Putamen (tissue), 1 donor: ENCODE measurements at places on chromosomes 2 and 18.
A peak's percentile ranks its signal among the peaks of the same experiment; 100 is the strongest.

GRCh38 chr18:42114310-42114943 lies 159.4 kb downstream of the PIK3C3 start:
- peak; percentile 83 for DNase-seq

DNA sequence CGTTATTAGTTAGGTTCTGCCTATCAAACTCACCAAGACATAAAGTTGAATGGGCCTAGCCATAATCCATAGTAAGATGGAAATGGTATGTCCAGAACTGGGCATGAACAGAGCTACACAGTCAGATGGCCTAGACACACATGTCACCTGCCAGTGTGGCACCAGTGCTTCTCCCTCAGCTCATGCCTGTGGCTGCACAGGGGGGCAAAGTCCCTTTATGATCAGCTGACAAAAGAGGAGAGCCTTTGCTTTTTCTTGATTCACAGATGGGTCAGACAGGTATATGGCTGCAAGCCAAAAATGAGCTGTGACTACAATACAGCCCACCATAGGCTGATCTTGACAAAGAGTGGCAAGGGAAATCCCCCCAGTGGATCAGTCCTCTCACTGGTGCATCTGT lies 28.3 kb upstream of the STARD7 start:
- no peak for DNase-seq

- no peak for DNase-seq
Observed at GRCh38 chr2:24418166-24418841, 58.0 kb upstream of the ITSN2 start.

DNA sequence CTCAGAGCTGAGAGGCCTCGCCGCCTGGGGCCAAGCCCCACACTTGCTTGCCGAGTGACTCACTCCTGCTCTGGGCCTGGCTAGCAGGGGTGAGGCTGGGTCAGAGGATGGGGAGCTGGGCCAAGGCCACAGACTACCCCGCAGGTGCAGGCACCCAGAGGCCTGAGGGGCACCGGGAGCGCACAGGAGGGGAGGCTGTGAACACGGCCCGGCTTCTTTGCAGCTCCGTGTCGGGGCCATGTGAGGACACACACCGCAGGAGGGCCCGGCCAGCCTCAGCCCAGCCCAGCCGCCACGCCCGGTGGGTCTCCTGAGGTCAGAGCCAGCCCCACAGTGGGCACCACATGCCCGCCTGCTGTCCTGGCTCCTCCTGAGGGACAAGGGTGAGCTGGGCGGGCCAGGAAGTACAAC lies 8.4 kb downstream of the GPC1 start:
- no peak for DNase-seq

DNA sequence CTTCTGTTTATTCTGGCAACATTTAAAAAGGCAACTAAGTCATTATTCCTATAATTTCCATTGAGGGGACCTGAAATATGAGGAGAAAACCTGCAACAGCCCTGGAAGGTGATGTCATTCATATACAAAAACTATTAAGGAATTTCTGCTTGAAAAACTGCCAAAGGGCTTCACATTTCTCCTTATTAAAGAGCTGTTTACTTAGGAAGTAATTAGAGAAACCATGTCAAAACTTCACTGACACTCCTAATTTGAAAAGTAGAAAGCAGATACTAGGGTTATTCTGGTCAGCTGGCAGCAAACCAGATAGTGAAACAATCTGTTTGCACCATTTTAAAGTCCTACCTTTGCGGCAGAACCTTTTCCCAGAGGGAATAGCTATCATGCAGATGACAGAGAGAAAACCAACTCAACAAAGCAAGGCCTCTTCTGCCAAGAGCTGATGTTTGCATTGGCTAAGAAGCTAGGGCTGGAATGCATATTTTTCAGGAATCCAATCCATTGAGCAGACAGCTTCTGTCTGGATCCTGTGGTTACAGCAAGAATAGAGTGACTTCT lies 592.2 kb upstream of the SYT4 start:
- no peak for DNase-seq

DNA sequence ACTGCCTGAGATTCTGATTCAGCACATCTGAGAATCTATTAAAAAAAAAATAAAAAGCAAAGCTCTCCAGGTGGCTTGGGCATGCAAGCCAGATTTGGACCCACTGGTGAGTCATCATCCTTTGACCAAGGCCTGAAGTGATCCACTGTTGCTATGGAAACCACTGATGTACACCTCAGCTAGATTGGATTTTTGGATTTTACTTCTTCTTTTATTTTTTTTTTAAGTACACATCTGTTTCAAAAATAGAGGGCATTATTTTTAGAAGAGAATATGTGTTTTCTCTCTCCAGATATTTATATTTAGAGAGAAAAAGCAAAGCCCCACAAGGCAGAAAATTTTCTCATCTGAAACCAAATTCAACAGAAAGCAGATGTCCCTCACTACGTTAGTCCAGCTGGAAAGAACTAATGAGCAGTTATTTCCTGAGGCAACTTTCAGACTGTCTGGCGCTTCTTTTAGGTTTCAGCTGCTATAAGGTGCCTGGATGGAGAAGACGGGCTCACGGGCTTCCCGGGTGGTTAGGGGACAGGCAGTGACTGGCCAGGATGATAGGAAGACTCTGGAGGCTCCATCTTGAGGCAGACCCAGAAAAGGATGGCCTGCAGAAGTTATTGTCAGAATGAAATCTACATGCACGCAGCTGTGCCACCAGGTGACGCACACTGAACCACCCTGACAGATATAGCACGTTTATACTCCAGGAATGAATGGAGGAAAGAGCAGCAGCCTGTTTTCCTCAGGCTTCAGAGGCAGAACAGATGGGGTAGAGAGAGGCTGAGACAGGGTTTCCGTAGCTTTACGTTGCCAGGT lies 50.5 kb downstream of the MRPL35 start:
- no peak for DNase-seq

DNA sequence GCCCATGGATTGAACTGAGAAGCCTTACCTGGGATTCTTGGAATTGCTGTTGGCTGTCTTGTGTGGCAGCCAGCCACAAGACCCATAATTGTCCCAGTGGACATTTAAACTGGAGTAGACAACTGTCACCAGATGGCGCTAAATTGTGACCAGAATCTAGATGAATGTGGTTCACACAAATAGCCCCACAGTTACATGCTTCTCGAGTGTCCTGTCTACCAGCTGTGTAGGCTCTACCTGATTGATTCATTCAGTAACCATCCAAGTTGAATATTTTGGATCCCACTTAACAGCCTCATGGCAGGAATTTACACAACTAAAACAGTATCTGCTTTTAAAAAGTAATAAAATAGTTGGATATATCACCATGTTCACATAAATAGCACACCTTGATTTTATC lies 73.2 kb downstream of the MAP4K4 start:
- DNase-seq: no peak

DNA sequence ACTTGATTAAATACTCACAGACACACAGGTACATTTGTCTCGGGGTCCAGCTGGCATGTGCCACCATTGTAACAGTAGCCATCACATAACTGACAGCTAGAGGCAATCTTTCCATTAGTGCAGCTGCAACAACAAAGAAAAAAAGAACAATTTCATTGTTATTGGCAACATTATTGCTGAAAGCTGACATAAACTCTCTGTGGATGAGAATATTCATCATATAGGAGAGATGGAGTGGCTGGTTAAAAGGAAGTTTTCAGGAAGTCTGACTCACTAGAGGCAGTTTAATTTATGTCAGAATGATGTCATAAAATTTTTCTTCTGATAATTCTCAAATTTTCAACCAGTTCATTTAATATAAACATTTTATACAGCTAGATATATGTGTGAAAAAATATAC lies 1490.0 kb upstream of the NXPH2 start:
- DNase-seq: no peak

DNA sequence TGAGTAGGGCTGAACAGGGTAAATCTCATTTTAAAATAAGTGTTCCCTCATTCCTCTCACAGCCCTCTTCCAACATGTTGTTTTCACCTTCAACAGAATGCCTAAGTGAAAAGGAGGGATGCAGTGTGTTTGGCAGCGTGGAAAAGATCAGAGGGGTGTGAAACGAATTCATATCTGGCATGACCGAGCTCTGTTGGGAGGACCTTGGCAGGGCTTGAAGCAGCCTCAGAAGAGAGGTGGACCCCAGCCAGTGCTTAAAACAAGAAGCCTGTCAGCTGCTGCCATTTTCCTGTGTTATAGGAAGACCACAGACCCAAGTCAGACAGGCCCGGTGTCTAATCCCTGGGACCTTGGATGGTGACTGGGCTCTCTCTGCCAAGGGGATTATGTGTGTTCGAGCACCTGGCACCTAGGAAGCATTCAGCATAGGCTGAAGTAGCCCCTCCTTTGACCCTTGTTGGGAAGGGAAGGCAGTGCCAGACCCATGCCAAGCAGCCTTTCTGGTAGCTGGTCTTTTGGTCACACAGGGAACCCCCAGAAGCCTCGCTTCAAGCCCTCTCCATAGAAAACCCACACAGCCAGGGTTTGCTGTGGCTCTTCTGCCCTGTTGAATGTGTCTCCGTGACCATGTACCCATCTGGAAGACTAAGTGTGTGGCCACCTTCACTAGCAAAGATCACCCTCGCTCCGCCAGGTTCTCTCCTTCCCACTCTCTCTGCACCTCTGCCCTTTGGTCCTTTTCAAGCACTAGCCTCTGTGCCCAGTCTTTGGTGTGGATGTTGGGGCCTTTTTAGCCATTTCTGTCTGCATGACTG lies 87.5 kb upstream of the ST3GAL5 start:
- DNase-seq: no peak

GRCh38 chr2:28445448-28446258 lies 50.2 kb upstream of the PLB1 start:
- DNase-seq: peak; percentile 69

DNA sequence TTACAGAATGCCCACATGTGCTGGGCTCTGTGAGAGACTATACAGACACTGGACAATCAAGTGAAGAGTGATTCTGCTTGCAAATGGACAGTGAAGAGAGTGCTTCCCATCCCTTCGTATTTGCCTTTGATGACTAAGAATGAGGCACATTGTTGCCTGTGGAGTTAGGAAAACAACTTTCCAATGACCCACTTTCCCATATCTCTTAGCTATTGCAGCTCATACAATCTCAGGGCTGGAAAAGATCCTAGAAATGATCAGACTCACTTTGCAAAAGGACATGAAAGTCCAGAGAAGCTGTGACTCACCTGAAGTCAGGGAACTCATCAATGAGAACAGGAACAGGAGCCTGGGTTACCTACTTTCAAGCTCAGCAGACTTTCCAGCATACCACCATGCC lies 440.5 kb upstream of the TCF4 start:
- DNase-seq: no peak

- no peak for DNase-seq
Observed at GRCh38 chr2:150391779-150392178, 95.7 kb downstream of the RND3 start.

GRCh38 chr2:205060269-205060668 lies 515.0 kb downstream of the PARD3B start:
- no peak for DNase-seq

GRCh38 chr2:238024986-238025385 lies 35.8 kb upstream of the SCLY start:
- DNase-seq: no peak

- no peak for DNase-seq
Observed at GRCh38 chr2:172398440-172398839, 28.9 kb upstream of the ITGA6 start.

DNA sequence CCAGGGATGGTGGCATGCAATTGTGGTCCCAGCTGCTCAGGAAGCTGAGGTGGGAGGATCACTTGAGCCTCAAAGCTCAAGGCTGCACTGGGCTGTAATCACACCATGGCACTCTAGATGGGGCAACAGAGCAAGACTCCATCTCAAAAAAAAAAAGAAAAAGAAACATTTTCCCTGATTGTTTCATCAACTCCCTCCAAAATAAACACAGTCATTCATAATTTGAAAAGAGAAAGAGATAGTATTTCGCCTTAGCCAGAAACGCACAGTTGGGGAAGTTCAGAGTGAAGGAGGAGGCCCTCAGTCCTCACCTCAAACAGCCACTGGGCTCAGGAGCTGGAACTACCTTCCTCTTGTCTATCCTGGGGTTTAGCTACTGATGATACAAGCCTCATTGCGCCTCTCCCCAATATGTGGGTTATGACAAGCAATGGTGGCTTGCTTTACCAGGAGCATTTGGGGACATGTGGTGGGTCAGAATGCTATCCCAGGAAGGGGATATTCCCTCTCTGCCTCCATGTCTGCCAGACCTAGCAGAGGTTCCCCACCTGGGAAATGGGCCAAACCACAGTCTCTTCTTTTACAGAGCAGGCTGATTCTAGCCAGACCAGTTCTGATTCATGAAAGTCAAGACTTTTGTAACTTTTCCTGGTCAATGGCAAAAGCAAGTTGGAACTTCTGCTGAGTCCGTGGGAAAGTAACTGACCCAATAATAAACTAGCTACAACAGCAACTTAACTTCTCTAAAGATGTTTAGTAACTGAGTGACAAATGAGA lies 22.2 kb upstream of the TMEM87B start:
- DNase-seq: peak; percentile 37

- DNase-seq: no peak
Observed at GRCh38 chr2:188952901-188953300, 21.3 kb upstream of the COL3A1 start.

DNA sequence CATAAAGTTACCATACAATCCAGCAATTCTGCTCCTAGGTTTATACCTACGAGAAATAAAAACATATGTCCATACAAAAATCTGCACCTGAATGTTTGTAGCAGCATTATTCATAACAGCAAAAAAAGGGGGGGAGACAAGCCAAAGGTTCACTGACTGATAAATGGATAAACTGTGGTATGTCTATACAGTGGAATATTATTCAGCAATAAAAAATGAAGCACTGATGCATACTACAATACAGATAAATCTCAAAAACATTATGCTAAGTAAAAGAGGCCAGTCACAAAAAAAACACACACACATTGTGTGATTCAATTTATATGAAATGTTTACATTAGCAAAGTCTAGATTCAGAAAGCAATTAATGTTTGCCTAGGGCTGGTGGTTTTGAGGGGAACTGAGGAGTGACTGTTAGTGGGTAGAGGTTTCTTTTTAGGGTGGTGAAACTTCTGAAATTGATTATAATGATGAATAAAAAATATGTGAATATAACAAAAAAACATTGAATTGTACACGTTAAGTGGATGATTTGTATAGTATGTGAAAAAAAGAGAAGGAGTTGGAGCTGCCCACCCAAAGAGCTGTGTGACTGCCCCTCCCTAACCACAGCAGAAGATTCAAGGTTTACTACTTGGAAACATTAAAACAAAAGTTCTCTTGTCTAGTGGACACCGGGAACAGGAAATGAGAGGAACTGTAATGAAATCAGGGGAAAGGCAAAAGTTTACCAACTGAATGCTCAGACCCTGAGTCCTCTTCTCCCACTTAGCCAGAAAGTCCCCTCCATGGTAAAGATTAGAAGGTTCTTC lies 13.4 kb downstream of the COLEC12 start:
- DNase-seq: no peak

DNA sequence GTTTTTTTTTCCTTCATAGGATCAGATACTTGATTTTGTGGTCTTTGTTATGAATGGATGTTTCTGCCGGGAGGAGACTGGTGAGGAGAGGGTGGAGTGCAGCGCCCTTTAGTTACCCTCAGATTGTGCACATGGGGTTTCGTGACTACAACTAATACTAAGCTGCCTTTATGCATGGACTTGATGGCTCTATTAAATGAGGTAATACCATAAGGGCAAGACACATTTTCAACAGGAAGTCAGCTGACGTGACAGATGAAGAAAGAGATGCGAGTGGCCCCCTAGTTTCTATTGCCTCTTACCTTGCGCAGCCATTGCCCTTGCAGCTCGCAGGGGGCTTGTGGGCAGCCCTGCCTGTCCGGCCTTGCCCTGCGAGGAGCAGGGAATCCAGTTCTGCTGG lies 24.4 kb downstream of the ZNF407 start:
- no peak for DNase-seq

- no peak for DNase-seq
Observed at GRCh38 chr18:3224223-3224622, 4.5 kb upstream of the MYOM1 start.

- DNase-seq: no peak
Observed at GRCh38 chr2:232139786-232140562, 178.5 kb downstream of the DIS3L2 start.
